ENCODE measurements at places on chromosomes 16 and 17. TPM values are rescaled to one million over a fixed set of nuclear protein-coding genes. Genes with fewer than 3 reads are reported as not detected.

TOX3 gene
- total RNA-seq, result not detected

TRIM72 gene
- not detected for total RNA-seq

RGS11 gene
- not detected for total RNA-seq

- peak overlapping the region; percentile 31 for H3K4me3 ChIP-seq
- H3K27me3 ChIP-seq, result no peaks in the 10 kb centered on the region
- DNase-seq, result no peak
- peaks cover 33% of the 10 kb centered on the region for H3K4me1 ChIP-seq
- no peak overlapping the region for H3K27ac ChIP-seq
Measured at GRCh38 chr16:11848842-11849241, 2.5 kb downstream of the RSL1D1 start.

GRCh38 chr17:38926293-38927070 lies 1.1 kb downstream of the LASP1NB start:
- H3K4me3 ChIP-seq, result no peak overlapping the region
- no peaks in the 10 kb centered on the region for H3K27me3 ChIP-seq
- peaks cover 29% of the 10 kb centered on the region for H3K4me1 ChIP-seq
- peak; percentile 20 for DNase-seq

GRCh38 chr17:59490216-59490615 lies 75.2 kb upstream of the DHX40 start:
- peaks cover 4% of the 10 kb centered on the region for H3K4me1 ChIP-seq
- H3K4me3 ChIP-seq, result no peak overlapping the region
- H3K27ac ChIP-seq, result no peak overlapping the region
- peaks cover 30% of the 10 kb centered on the region for H3K27me3 ChIP-seq
- no peaks in the 10 kb centered on the region for H3K36me3 ChIP-seq

GRCh38 chr16:56613706-56614105 lies 5.3 kb downstream of the MT2A start:
- H3K4me1 ChIP-seq, result peaks cover 65% of the 10 kb centered on the region
- H3K27ac ChIP-seq, result no peak overlapping the region
- peaks cover 9% of the 10 kb centered on the region for H3K27me3 ChIP-seq
- H3K4me3 ChIP-seq, result no peak overlapping the region
- H3K36me3 ChIP-seq, result peaks cover 3% of the 10 kb centered on the region
- DNase-seq, result no peak

GRCh38 chr17:82461827-82462524 lies 3.4 kb downstream of the NARF start:
- H3K4me1 ChIP-seq, result peaks cover 60% of the 10 kb centered on the region
- no peak for DNase-seq
- peak overlapping the region; percentile 6 for H3K4me3 ChIP-seq
- no peaks in the 10 kb centered on the region for H3K27me3 ChIP-seq
- peaks cover 65% of the 10 kb centered on the region for H3K36me3 ChIP-seq

Measured in activated CD4-positive, alpha-beta T cell treated with anti-CD3 and anti-CD28 coated beads, Interleukin-2, amount 10 ng/mL, durations not matched to agents 7 days and 5 days (primary cell).